AML-193 (cell line): ENCODE measurements at places on chromosomes 2 and 18.

- DNase-seq, result no peak
Observed at GRCh38 chr2:588074-588645, 89.0 kb downstream of the TMEM18 start.

DNA sequence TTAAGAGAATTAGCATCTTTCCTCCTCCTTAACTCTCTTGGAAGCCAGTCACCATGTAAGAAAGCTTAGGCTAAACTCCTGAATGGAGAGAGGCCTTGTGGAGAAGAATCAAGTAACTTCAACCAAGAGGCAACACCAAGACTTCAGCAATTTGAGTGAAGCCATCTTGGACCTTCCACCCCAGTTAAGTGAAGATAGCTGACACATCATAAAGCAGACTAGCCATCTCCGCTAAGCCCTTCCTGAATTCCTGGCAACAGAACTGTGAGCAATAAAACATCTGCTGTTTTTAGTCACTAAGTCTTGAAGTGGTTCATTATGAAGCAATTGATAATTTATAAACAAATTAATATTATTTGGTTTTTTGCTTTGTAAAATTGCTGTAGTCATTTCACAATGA, 1.5 kb upstream of the ZNF397 start:
- no peak for DNase-seq

- no peak for DNase-seq
Observed at GRCh38 chr2:28676152-28676835, 75.3 kb upstream of the PPP1CB start.

- DNase-seq, result no peak
Observed at GRCh38 chr2:144443837-144444817, 75.8 kb downstream of the ZEB2 start.

DNA sequence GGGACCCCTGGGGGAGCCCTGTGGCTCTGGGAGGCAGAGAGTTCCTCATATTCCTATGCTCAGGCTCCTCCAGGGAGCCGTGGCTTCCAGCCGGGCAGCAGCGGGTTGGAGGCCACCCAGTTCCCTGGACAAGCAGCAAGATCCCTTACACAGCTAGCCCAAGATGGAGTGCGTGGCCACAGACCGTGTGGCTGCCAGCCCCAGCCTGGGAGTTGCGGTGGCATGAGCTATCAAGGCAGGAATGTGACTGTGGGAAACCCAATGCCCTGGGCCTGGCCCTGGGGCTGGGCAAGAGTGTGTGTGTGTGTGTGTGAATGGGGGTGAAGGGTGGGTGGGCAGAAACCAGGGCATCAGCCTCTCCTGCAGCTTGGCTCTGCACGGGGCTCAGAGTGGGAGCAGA, 130.5 kb downstream of the DYSF start:
- no peak for DNase-seq

DNA sequence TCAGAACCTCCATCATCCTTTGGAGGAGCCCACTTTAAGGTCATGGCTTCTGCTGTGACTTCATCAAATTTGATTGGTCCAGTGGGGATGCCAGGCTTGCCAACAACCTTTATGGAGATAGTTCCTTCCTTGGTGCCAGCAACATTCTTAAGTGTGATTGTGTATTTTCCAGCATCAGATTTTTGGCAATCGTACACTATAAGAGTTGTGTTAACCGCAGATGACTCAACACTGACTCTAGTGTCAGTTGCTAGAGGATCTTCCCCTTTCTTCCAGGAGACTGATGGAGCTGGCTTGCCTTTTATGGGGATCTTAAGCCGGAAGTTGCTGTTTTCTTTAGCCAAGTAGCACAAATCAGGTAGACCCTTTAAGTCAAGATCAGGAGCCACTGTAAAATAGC, 98.7 kb downstream of the PLEKHA3 start:
- no peak for DNase-seq

DNA sequence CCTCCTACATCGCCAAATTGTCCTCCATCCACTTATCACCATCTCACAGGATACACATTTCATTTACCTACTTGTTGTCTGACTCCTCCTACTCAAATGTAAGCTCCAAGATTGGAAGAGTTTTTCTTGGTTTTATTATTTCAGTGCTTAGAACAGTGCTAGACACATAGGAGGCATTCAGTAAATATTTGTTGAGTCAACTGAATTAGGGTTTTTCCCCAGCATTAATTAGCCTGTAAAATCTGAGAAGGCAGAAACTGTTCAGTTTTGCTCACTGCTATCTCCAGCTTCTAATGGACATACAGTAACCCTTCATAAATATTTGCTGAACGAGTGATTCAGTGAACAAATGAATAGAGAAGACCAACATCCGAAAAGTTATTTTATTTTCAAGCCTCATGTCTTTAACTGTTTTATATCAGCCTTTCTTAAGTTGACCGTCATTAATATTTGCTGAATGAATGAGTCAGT, 800 bp downstream of the TTC21B start:
- no peak for DNase-seq

GRCh38 chr2:120587279-120587996, 148.2 kb upstream of the GLI2 start:
- no peak for DNase-seq

DNA sequence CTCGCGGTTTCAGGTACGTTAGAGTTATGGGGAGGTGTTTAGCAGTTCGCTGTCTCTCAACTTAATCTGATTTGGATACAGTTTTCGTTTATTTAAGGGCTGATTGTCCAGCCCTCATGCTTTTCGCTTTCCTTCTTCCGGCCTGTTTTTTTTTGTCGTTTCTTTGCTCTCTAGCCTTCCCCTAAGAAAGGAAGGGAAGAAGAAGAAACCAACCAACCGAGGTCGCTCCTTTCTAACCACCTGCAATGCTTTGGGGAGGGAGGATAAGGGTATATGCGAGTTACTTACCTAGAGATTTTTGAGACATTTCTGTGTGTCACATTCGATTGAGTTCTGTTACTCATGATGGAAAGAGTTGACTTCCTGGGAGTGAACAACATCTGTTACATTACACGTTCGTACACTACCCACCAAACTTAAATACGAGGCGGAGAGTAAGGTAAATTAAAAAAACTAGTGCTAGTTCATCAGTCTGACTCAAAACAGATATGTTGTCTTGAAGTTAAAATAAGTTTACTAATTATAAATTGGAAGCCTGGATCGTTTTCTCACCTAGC, 918 bp downstream of the EIF5B start:
- DNase-seq, result peak; percentile 18

GRCh38 chr2:98936353-98937351, 627 bp upstream of the CRACDL start:
- no peak for DNase-seq

DNA sequence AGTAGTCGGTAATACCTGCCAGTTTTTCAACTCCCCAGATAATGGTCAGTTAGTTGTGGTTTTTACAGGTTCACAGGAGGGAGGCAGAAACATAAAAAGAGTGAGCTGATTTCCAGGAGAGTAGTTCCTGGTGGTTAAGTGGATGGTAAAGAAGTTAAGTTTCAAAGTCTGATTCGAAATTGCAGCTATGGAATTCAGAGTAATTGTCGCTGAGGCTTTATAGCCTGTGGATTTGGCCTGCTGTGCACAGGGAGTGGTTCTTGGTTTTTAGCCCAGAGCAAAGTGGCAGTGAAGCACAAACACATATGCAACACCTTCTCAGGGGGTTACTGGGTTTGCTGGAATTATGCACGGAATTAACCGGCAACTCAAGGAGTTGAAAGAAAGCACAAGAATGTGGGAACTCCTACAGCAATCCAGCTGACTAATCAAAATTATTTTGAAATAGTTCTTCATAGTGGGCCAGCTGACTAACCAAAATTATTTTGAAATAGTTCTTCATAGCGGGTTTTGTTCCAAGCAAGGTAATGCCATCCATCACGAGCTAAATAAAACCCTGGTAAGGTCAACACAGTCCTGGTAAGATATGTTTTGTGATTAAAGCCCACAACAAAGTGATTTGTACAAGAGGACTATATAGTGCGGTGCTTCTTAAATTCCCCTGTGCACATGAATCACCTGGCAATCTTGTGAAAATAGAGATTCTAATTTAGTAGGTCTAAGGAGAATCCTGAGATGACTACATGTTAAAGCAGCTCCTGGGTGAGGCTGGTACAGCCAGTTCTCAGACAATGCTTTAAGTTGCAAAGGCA, 94.4 kb downstream of the SGPP2 start:
- peak; percentile 27 for DNase-seq

GRCh38 chr2:102291319-102292075, 19.9 kb upstream of the IL1RL1 start:
- DNase-seq, result peak; percentile 90

DNA sequence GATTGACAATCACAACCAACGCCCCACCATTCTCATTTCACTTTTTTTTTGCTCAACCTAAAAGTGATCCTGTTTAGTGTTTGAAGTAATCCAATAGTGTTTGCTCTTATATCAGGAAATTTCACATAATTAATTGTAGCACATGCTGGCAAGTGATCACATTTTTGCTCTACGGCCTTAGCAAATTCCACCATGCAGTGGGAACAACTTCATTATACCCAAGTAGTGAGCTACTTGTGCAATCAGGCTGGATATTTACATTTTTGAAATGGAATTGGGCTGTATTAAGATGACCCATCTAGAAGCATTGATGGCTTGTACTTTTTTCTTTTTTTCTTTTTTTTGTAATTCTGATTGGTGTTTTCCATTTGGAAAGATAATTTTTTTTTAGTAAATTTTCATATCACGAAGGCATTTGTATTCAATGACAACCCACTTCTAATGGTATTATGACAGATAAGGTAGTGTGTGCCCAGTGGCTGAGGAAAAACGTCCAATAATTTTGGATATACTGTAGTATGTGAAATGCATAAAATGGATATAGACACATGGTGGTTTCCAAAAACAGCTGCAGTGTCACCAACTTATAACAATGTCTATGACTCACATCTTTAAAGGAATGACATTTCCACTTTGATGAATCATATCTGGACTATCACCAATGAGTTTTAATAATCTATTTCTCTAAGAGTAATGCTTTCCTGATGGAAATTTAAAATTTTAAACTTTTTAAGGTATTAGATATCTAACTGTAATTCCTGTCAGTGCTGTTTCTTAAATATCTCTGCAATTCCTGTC, 130.6 kb downstream of the COL6A3 start:
- DNase-seq, result no peak

- no peak for DNase-seq
Observed at GRCh38 chr2:108316461-108317258, 28.0 kb downstream of the SULT1C2 start.

DNA sequence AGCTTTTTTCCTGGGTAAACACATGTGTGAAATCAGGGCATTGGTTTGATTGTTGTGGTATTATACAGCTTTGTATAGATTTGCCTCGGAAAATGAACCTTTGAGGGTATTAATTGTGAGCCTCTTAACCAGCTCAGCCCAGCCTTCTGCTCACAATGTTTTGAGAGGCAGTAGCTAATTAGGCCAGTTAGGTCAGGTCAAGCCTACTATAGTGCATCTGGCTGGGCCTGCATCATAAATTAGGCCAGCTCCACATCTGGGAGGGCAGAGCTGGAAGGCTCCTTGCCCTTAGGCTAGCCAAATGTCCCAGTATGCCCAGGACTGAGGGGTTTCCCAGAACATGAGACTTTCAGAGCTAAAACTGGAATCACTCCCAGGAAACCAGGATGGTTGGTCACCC, 43.0 kb downstream of the LRATD1 start:
- DNase-seq, result no peak
